Stimulated activated CD8-positive, alpha-beta memory T cell treated with anti-CD3 and anti-CD28 coated beads, Interleukin-7, amount 100 ng/mL, for 1 hour (primary cell): ENCODE measurements at places on chromosomes 7 and 10.

GRCh38 chr7:145692237-145692950 lies 424.2 kb upstream of the CNTNAP2 start:
- no peak for DNase-seq

DNA sequence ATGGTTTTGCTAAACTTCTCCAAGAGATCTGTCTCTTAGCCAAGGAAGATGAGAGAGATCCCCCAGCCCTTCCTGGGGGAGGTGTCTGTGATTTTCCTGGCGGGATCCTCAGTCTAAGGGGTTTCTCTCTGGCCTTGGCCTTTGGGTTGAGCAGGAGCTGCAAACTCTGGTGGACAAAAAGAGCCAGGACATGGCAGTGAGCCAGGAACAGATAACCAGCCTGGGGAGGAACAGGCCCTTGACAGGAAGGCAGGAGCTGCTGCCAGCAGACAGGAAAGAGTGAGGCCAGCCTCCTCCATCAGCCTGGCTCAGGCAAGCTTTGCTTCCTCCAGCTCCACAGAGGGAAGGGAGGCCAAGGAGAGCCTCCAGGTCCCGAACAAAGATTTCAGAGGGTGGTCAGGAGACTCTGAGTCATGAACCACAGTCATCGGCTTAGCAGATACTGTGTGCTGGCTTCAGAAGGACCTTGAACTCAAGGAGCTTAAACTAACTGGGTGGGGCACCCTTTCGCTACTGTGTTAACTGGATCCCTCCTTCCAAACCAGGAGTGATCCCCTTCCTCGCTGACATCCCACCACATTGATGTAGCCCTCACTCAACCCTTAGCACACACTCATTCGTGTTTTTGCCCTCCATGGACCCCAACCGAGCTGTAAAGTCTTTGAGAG lies 34.7 kb downstream of the DDIT4 start:
- no peak for DNase-seq

- no peak for DNase-seq
Observed at GRCh38 chr10:47240173-47240572, 59.8 kb upstream of the GDF10 start.

- DNase-seq, result no peak
Observed at GRCh38 chr10:76481178-76481577, 1049.8 kb downstream of the LRMDA start.
